ENCODE measurements at places on chromosomes 7 and 10.

DNA sequence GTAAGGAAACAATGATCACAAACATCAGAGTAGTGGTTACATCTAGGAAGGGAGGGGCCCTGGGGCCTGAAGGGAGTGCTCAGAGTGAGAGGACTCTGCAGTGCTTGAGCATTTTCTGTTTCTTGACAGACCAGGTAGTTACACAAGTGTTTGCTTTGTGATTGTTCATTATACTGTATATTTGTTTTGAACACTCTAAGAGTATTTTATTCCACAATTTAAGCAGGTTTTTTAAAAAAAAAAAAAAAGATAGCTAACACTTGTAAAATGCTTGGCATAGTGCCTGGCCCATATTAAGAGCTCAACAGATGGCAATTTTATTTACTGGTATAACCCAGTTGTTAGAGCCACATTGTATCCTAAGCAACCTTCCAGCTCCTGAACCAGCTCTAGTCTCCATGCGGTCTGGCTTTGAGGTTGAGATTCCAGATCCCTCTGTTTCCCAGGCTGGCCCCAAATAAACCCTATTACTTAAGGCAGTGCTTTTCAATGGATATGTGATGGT, 20.1 kb upstream of the ATXN7L1 start:
- DNase-seq = no peak

- DNase-seq = no peak
Observed at GRCh38 chr7:41893656-41894055, 190.8 kb upstream of the INHBA start.

GRCh38 chr7:29385214-29385814, 178.3 kb upstream of the PRR15 start:
- no peak for DNase-seq

DNA sequence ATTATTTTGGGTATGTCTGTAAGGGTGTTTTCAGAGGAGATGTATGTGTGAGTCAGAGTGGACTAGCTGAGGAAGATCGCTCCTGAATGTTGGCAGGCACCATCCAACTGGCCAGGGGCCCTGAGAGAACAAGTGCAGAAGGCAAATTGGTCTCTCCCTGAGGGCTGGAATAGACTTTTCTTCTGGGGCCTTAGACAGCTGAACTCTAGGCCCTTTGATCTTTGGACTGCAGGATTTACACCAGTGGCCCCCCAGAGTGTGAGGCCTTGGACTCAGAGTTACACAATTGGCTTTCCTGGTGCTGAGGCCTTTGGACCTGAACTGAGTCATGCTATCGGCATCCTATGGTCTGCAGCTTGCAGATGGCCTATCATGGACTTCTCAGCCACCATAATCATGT, 217.2 kb downstream of the REEP3 start:
- DNase-seq = no peak

DNA sequence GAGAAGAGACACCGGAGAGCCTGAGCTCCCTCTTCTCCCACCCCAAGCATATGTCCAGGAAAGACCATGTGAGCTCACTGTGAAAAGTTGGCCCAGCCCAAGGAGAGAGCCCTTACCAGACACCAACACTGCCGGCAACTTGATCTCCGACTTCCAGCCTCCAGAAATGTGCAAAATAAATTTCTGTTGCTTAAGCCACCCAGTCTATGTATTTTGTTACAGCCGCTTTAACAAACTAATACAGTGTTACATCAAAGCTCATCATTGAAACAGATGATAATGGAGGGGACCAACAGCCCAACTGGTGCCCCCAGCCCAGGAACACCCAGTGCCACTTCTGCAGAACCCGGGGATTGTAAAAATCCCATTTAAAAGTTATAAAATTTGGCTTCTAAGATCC, 18.9 kb downstream of the RGR start:
- DNase-seq = no peak

- DNase-seq = no peak
Observed at GRCh38 chr10:7283246-7283645, 127.6 kb downstream of the SFMBT2 start.

GRCh38 chr7:28956608-28957063, 1.5 kb downstream of the TRIL start:
- no peak for DNase-seq

- no peak for DNase-seq
Observed at GRCh38 chr10:63320683-63321082, 145.1 kb downstream of the JMJD1C start.

DNA sequence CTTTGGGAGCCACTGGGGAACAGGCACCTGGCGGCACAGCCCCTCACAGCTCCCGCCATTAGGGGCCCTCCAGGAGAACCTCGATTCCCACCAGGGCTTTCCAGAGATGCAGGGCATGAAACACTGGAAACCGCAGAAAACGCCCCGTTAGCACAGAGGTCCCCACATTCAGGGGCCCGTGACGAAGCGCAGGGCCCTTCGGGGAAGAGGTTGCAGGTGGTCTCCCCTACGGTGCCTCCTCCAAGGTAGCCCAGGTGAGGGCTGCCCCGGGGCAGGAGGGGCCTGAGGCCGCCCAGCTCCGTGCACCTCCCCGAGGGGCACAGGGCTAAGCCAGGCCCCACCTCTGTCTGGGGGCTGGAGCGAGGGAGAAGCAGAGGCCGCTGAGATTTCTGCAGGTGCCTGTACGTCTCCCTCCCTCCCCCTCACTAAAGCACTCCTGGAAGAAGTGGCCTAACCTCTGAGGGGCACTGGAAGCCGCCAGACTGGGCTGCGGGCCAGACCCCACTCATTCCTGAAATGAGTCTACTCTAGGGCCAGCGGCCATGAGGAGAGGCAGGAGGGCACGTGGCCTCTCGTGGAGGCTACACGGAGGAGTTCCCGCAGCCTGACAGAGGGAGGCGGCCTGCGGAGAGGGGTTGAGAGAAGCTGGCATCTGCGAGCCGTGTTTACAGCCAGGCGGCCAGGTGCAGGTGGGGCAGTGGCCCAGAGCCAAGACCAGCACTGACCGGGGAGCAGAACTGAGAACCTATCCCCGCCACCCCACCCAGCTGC, 6.9 kb downstream of the PDGFA start:
- no peak for DNase-seq

GRCh38 chr10:110771486-110771885, 100.2 kb upstream of the PDCD4 start:
- DNase-seq = no peak

- DNase-seq = no peak
Observed at GRCh38 chr7:34043461-34044305, 138.3 kb downstream of the BMPER start.

DNA sequence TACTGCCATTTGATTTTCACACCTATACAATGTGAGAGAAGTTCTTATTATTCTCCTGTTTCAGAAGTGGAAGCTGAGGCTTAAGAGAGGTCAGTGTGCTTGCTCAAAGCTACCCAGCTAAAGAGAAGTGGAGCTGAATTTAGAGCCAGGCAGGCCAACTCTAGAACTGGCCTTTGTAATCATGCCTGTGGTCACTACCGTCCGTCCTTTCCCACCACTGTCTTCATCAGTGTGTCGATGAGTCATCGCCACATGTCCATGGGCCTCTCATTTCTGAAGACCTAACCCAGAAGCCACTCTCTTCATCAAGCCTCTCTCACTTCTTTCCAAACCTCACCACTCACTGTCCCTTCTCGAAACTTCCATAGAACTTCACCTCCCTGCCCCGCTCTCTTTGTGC, 237.8 kb downstream of the KIAA1217 start:
- DNase-seq = no peak

DNA sequence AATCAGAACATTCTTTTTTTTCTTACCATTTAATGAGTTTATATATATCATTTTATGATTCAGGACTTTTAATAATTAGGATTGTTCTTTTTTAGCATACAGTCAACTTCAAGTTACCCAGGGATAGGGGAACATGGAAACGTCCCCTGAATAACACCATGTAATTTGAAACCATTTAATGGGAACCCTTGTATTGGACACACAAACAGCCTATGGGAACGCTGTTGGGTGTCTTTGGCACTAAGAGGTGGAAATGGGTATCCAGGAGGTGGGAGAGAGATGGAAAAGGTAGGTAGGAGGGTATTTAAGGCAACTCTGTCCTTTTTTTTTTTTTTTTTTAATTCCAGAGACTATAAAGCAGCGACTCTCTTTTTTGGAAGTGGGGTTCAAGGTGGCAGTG, 2.6 kb downstream of the LUC7L2 start:
- no peak for DNase-seq

DNA sequence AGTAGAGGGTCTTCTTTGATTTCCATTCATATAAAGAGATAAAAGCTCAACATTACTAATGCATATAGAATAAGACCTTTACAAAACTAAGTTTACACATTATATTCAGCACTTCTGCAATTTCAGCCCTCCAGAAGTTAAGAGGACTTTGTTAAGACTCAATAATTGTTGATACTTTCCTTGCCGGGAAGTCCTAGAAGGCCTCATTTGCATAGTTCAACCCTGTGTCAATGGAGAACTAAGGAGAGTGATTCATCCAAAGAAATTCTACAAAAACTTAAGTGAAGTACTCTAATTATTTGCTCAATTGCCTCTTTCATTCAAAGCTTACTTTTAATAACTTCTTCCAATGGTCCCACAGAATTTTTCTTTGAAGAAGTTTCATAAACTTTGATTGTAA, 1060.3 kb upstream of the CELF2 start:
- no peak for DNase-seq

GRCh38 chr7:8305625-8306388, 43.8 kb upstream of the ICA1 start:
- DNase-seq = no peak

DNA sequence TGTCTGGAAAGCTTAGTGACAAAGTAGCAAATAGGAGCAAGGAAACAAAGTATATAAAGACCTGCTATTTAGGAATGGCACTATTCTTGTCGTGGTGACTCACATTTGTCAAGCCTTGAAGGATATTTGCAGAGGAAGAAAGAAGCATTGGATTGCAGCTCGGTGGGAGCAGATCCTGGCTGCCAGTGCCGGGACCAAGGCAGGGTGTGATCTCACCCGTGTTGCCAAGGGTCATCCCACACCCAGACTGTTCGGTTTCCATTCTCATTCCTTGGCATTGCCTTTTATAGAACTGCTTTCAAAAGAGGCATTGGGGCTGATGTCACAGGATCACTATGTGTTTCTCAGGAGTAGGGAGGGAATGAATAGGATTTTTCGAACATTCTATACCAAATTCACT, 176.2 kb downstream of the GALNT17 start:
- DNase-seq = no peak

DNA sequence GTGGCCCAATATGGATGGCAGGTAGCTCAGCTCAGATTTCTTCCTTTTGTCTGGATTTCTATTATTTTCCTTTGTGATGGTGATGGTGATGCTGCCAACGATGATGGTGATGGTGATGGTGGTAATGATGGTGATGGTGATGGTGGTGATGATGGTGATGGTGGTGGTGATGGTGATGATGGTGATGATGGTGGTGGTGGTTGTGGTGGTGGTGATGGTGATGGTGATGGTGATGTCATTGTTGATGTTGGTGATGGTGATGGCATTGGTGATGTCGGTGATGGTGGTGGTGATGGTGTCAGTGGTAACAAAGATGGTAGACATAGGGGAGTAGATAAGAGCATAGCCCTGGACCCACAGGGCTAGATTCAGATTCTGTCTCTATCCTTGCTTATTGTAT, 25.4 kb downstream of the TTYH3 start:
- no peak for DNase-seq

GRCh38 chr10:93630625-93631557, 18.6 kb downstream of the PDE6C start:
- DNase-seq = no peak

DNA sequence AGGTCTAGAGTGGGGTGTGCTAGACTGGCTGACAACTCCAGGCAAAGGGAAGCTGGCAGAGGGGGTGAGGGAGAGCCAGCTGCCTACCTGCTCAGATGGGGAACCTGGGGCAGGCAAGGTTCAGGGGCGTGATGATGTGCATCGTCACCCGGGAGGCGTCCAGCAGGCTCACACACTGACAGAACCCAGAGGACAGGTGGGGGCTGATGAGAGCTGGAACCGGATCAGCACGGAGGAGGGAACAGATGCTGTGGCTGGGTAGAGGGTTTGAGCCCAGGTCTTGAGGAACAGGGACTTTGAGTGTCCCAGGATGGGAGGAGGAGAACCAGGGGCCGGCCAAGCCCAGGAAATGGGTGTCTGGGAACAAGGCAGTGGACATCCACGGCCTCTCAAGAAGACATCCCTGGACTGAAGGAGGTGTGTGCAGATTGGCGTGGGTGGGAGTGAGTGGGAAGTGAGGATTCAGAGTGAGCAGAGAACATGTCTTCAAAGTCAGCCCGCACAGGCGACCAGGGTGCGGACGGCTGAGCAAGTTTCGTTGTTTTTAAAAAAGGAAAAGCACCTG, 3.9 kb downstream of the RASGEF1A start:
- no peak for DNase-seq
